Brain (organoid and tissue), 16 donors: ENCODE measurements at places on chromosomes 5 and 9. TPM values are rescaled to one million over a fixed set of nuclear protein-coding genes. Genes with fewer than 3 reads are reported as not detected.

Gene WDR31
- polyA plus RNA-seq = 7.2 TPM

Gene LHX2
- 283 TPM for polyA plus RNA-seq

Gene SLC36A3
- not detected for polyA plus RNA-seq

Gene PCDHB6
- 1.5 TPM for polyA plus RNA-seq

Gene SH3RF2
- polyA plus RNA-seq = 0.34 TPM

Gene OLFM1
- 202 TPM for polyA plus RNA-seq

Gene CARD19
- 53.1 TPM for polyA plus RNA-seq

Gene STARD4
- polyA plus RNA-seq = 5.1 TPM

Gene PCDHGA11
- 1.6 TPM for polyA plus RNA-seq

Gene DOK3
- polyA plus RNA-seq = 1.8 TPM

Gene CCIN
- not detected for polyA plus RNA-seq

Gene BARHL1
- polyA plus RNA-seq = 14.4 TPM

Gene TMEM174
- polyA plus RNA-seq = not detected

Gene CCNO
- 7.5 TPM for polyA plus RNA-seq

Gene FAM163B
- polyA plus RNA-seq = 89.4 TPM

Gene PCDHA10
- polyA plus RNA-seq = 2.1 TPM

Gene PCDHGA2
- polyA plus RNA-seq = 7.8 TPM

Gene ZDHHC11
- polyA plus RNA-seq = 3.7 TPM

Gene SPZ1
- polyA plus RNA-seq = not detected

Gene TXNDC8
- polyA plus RNA-seq = not detected

Gene HAVCR2
- polyA plus RNA-seq = 2.8 TPM

Gene F2RL1
- polyA plus RNA-seq = 0.42 TPM

Gene FOXD1
- polyA plus RNA-seq = 7.1 TPM

Gene MAML1
- polyA plus RNA-seq = 20.0 TPM

Gene CFAP90
- 8.7 TPM for polyA plus RNA-seq

Gene LCN10
- polyA plus RNA-seq = 3.5 TPM

Gene ABCA1
- polyA plus RNA-seq = 0.90 TPM

Gene DPYSL3
- 389 TPM for polyA plus RNA-seq

Gene PLCXD3
- 0.31 TPM for polyA plus RNA-seq

Gene IL33
- polyA plus RNA-seq = 0.78 TPM

Gene MLANA
- polyA plus RNA-seq = not detected

Gene MEIKIN
- polyA plus RNA-seq = not detected

Gene SMIM32
- 1.8 TPM for polyA plus RNA-seq

Gene GPRIN1
- 86.4 TPM for polyA plus RNA-seq

Gene STKLD1
- 5.8 TPM for polyA plus RNA-seq

Gene LRRTM2
- 2.8 TPM for polyA plus RNA-seq

Gene FASTKD3
- polyA plus RNA-seq = 5.3 TPM

Gene ENTPD8
- 0.15 TPM for polyA plus RNA-seq

Gene RAI14
- polyA plus RNA-seq = 13.1 TPM

Gene ROR2
- polyA plus RNA-seq = 4.8 TPM

Gene GPR150
- polyA plus RNA-seq = 1.4 TPM

Gene TMEM232
- polyA plus RNA-seq = 1.6 TPM

Gene TMEM252
- not detected for polyA plus RNA-seq

Gene DRD1
- 0.44 TPM for polyA plus RNA-seq
